Trophoblast cell (in vitro differentiated cells and primary cell): ENCODE measurements at places on chromosomes 3 and 15.

DNA sequence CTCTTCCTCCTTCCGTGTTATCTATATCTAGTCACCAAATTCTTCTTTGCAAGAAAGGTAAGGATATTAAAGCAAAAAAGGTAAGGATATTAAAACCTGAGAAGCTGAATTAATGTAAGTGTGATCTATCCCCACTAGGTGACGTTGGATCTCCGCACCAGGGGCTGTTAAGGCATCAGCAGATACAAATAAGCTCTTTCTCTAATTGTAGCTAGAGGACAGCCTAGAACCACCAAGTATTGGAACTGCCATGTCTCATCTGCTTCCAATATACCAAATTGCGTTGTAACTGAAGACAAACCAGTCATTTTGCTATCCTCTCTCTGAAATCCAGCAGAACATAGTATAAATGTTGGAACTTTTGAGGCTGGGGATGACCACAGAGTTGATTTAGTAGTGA, 471.2 kb upstream of the TGFBR2 start:
- peak; percentile 49 for DNase-seq

DNA sequence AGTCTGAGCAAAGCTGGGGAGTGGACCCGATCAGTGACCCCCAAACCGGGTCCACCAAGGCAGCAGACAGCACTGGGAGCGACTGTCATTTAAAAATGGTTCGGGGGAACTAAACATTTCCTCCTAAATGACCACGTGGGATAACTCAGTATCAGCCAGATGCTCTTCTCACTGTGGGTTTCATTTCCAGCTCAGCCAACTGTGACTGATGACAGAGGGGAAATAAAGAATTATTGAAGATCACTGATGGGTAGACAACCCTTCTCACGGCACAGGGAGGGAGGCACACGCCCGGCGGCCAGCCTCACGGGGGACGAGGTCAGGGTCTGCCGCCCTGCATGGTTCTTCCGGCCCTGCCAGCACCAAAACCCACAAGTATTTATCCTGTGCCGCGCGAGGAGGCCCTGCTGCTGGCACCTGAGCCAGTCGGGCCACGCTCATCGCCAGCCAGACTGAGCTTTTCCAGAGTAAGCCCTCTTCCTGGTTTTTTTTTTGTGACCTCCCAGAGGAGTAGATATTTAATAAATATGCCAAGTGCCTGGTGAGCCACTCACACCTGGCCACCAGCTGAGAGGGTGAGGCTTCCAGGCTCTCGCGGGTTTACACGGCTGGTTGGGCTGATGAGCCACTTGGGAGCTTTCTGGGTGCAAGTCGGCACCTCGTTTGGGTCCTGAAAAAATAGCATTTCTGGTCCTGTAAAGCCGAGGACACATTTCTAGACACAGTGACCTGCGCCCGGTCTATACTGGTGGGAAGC, 6.2 kb downstream of the MELTF start:
- DNase-seq = no peak

DNA sequence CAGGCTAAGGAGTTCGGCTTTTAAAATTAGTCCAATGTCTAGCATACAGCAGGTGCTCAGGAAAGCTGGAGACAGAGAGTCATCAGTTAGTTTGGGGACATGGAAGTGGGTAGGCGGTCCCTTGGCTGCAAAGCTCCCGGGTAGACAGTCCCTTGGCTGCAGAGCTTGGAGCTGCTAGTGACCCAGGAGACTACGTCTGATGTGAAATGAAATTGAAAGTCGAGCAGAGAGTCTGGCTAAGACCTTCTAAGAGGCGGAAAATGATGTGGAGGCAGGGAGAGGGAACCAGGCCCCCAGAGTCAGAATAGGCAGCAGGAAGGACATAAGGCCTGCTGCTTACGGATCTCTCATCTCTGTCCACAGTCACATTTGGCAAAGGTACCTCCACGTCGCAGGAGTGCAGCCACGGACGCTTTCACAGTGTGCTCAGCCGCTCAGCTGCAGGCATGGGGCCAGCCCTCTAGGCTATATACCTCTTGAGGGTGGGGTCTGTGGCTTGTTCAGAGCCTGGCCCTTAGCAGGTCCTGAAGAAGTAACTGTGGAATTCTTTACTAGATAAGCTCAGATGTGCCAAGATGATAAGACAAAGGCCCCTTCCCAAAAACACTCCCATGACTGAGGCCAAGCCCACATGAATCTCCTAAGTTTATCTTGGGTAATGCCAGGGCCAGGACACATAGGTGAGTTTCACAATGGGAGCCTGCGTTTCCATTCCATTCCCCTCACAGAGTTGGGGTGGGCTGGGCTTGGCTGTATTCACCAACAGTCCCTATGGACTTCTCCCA, 131.7 kb downstream of the XXYLT1 start:
- DNase-seq = peak; percentile 69

- DNase-seq = no peak
These were observed 413.0 kb upstream of the RBMS3 start for GRCh38 chr3:28867836-28868235.

GRCh38 chr15:101129851-101130380, 121.9 kb downstream of the CHSY1 start:
- DNase-seq = peak; percentile 51

DNA sequence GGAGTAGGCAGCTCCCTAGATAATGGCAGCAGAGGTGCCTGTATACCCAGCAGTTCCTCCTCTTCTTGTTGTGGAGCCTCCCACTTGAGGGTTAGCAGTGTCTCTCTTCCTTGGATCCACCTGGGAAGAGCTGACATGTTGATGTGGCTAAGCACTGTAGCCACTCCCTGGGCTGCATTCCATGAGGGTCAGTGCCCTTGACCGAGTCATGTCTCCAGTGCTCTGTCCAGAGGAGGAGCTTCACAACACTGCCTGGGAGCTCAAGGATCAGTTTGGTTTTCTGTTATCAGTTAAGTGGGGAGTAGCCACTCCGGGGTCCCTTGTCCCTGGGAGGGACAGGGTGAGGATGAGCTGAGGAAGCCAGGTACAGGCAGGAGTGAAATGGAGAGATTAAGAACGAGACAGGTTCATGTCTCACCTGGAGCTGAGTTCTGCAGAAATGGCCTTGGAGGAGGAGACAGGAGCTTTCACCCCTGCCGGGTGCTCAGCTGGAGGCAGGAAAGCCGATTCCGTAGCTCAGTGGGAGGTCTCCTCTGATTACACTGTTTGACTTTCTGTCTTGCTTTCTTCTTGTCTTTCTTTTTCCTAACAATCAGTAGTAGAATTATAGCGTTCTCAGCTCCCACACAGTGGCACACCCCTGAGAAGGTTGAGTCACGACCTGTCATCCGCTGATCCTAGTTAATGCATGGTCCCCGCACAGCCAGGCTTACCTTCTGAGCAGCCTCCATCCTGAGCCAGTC, 57.9 kb upstream of the SEC22A start:
- DNase-seq = peak; percentile 17

GRCh38 chr3:71395470-71395869, 188.1 kb downstream of the FOXP1 start:
- DNase-seq = no peak

GRCh38 chr3:42742688-42743087, 30.4 kb downstream of the CCDC13 start:
- no peak for DNase-seq

DNA sequence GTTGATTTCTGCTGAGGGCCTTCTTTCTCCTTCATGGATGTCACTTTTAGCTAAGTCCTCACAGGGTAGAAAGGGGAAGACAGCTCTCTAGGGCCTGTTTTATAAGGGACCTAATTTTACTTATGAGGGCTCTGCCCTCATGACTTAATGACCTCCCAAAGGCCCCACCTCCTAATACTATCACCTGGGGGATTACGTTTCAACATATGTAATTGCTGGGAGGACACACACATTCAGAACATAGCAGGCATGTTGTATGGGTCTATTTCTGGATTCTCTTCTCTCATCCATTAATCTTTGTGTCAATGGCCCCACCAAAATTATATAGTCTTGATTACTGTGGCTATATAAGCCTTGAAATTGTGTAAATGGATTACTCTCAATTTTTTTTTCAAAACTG, 255.0 kb downstream of the CLSTN2 start:
- DNase-seq = no peak

DNA sequence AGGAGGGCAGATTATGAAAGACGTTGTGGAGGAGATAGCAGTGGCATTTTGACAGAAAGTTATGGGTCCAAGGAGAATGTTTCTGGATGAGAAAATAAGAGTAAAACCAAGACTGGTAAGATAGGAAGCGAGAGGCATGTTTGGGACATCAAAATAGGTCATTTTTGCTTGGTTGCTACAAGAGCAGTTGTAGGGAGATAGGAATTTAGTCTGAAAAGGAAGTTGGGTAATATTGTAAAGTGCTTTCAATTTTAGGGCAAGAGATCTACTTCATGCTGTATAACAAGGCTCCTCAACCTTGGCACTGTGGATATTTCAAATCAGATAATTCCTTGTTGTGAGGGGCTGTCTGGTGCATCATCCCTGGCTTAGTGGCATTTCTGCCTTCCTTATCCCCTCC, 118.0 kb upstream of the DPH6 start:
- DNase-seq = no peak

- DNase-seq = no peak
These were observed 92.2 kb downstream of the CMSS1 start for GRCh38 chr3:99909714-99910495.

GRCh38 chr3:105686278-105686897, 182.4 kb downstream of the CBLB start:
- peak; percentile 53 for DNase-seq

DNA sequence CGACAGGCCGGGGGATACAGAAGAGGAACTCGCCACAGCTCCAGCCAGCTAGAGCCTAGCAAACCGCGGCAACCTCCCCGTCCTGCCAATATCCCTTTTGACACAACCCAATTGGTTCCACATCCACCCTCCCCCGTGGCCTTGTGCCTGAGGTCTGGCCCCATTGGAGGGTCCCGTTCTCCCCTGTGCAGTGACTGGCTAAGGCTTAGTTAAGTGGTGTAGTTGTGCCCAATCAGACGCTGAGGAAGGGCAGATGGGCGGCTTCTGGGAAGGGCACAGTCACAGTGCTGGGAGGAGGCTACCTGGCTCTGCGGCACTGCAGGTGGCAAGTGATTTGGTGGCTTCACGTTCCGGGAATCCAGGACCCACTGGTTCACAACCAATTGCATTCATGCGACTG, 78.6 kb downstream of the SNRK start:
- no peak for DNase-seq

DNA sequence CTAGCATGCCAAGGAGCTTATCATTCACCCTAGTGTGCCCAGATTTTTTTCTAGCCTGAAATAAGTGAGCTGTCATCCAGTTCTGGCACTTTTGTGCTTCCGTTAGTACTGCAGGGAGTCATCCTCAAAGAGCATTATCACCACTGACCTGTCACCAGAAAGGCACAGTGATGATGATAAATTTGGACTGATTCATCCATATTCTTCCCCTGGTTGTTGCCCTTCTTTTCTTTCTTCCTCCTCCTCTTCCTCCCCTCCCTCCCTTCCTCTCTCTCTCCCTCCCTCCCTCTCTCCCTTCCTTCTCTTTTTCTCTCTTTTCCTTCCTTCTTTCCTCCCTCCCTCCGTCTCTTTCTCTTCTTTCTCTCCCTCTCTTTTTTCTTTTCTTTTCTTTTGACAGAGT, 21.3 kb downstream of the SLC35G2 start:
- DNase-seq = no peak

- no peak for DNase-seq
These were observed 72.4 kb downstream of the VPS13C start for GRCh38 chr15:61987824-61988223.

GRCh38 chr15:69530991-69531664, 78.5 kb downstream of the RPLP1 start:
- no peak for DNase-seq

GRCh38 chr15:42093966-42094365, 396 bp downstream of the PLA2G4D start:
- DNase-seq = no peak

DNA sequence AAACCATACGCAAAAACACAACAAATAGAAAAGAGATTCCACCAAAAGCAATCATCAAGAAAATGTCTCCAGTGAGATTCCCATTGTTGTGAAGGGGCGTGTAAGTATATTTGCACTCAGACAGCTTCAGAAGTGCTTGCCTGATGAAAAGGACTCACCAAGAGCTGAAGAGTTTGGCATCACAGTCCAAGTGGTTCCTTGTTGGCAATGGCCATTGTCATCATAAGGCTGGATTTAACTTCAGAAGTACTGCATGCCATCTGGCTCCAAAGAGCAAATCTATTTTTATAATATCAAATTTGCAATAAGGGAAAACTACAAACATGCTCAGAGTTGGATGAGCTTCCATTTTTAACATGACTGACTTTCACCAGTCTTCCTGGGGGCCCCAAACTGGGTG, 505.3 kb upstream of the NR2F2 start:
- DNase-seq = no peak

- no peak for DNase-seq
These were observed 213.3 kb upstream of the GBE1 start for GRCh38 chr3:81974751-81975150.

DNA sequence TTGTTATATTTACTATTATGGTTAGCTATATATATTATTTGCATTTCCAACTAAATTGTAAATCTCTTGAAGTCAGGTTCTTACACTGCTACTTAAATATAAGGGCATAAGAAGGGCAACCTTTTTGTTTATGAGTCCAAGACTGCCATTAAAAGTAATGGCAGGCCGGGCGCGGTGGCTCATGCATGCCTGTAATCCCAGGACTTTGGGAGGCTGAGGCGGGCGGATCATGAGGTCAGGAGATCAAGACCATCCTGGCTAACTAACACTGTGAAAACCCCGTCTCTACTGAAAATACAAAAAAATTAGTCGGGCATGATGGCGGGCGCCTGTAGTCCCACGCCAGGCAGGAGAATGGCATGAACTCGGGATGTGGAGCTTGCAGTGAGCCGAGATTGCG, 2.9 kb upstream of the P2RY1 start:
- no peak for DNase-seq

GRCh38 chr3:65953881-65954733, 84.6 kb downstream of the MAGI1 start:
- no peak for DNase-seq

DNA sequence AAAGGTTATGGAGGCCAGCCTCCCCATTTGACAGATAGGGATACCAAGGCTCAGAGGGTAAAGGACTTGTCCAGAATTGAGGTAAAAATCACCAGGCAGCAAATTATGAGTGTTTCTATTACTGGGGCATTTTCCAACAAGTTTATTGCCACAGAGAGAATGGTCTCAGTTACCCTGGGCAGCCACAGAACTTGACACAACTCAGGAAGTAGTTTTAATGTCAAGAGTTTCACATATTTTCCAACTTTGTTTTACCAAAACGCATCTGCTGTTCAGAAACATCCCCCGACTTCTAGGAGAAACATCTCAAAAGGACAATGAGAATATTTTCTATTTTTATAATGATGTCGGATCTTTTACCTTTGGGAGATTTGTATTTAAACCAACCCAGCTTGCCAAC, 107.5 kb upstream of the MRPS22 start:
- DNase-seq = no peak

DNA sequence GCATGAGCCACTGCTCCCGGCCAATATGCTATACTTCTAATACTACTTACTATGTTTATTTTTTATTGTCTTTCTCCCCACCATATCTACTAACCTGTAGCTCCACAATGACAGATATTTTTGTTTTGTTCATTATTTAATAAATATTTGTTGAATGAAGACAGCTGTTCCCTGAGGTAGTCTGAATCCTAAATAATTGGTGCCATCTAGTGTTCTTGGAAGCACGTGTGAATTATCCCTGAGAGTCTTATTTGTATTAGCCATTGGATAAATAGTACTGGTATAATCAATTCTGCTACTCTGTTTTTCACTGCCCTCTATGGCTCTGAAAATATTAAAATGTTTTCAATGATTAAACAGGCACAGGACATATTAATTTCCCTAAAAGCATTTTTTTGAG, 5.6 kb upstream of the APPL1 start:
- DNase-seq = peak; percentile 11

GRCh38 chr3:129656659-129657247, 50.3 kb upstream of the PLXND1 start:
- DNase-seq = no peak
